Activated T-cell treated with anti-CD3 and anti-CD28 coated beads, Interleukin-2, amount 50 U/mL, for 4 hours (primary cell): ENCODE measurements at places on chromosomes 13 and 19. TPM values are rescaled to one million over a fixed set of nuclear protein-coding genes. Genes with fewer than 3 reads are reported as not detected.

GRCh38 chr13:48977286-48977625 lies 1.5 kb downstream of the FNDC3A start:
- DNase-seq, result no peak

GRCh38 chr13:109870696-109871370 lies 84.5 kb upstream of the IRS2 start:
- no peak for DNase-seq

ATXN8OS gene
- not detected for total RNA-seq

CATSPERD gene
- total RNA-seq, result not detected

DNA sequence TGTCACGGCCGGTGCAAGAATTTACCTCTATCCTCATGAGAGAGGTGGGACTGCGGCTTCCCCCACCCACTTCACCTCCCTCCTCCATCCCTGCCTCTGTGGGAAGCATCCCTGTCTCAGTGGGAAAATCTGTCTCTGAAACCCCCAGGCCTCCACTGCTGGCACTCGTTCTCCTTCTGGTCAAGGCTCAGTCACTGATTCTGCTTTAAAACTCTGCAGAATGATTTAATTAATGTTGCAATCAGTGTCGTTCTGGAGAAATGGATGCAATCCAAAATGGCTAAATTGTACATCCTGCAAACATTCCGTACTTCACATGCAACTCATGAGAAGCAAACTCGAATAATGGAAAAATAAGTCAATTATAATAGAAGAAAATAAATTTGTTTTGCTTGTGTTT lies 5.6 kb downstream of the RASL11A start:
- no peak for DNase-seq

ZNF443 gene
- 2.3 TPM for total RNA-seq

DNA sequence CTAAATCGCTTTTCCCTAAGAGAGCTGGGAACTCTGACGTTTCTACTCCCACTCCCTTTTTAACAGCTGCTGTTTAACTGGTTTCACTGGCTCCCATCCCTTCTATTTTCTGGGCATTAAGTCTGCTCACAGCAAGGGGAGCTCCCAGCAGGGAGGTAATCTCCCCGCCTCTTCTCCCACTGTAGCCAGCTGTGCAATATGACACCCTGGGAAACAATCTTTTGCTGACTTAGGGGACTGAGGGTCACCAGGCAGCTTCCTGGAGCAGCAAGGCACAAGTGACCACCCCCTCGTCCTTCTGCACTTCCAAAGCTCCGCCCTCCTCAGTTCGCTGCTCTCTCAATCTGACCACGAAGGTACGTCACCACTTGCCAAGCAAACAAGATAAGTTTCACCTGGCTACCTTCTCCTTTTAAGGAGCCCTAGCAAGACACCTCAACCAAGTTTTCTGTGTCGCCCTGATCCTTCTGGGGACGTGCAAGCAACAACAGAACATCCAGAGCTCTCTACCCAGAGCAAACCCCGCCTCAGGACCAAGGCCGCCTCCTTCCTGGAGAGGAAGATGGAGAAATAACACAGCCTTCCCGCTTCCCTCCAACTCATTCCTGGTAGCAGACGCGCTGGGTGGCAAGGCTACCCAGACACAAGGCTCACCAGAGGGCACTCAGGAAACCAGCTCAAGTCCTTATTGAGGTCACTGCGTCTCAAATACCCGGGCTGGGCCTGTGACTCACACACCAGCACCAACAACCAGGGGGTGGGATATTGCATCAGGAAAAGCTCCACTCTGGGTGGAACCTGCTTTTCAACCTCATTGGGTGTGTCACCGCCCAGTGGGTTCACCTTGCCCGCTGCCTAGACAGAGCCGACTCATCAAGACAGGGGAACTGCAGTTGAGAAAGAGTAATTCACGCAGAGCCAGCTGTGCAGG lies 92.4 kb downstream of the STK24 start:
- DNase-seq, result peak; percentile 69

DNA sequence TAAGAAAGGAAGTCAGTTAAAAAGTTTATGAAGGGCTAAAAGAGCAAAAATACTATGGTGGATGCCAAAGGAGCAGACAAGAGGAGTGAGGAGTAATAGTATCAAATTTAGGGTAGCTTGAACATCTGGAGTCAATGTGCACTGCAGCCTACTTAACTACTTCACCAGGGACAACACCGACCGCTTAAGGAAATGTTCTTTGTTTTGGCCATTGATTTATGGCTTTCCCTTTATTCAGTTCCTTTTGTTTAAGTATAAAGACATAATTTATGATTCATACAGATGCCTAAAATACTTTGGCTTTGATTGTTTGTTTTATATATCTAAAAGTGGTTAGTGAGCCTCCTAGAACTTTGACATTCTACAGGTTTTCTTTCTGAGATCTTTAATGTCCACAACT lies 276.3 kb upstream of the PRR20A start:
- no peak for DNase-seq

DNA sequence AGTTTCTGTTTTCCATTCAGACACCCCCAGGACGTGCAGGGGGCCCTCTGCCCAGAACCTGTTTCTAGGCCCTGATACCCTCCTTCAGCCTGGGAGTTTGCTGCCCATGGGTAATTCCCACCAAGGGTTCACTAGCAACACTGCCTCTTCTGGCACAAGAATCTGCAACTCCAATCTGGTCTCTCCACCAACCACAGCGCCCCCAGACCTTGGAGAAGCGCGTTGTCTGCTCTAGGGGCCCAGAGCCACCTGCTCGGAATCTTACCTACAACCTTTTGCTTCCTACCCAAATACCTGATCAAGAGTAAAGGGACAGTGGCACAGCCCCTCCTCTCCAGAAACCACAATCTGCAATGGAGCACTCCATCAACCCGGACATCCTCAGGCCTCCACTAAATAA lies 763 bp downstream of the ZNF180 start:
- no peak for DNase-seq

DNA sequence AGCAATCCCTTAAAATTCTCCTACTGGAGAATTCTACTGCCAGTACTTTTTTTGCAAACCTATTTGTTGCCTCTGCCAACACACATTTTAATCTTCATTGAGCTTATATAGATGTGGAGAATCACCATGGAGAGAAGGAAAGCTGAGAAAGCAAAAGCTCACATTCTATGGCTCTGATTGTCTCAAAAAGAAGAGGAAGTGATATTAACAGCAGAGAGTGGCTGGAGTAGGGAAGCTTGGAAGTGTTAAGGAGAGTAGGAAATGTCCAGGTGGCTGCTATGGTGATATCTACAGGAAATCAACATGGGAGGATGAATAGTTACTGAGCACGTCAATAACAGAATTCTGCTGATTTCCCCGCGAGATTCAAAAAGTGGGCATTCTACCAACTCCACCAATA lies 78.8 kb upstream of the TDRD3 start:
- no peak for DNase-seq

DNA sequence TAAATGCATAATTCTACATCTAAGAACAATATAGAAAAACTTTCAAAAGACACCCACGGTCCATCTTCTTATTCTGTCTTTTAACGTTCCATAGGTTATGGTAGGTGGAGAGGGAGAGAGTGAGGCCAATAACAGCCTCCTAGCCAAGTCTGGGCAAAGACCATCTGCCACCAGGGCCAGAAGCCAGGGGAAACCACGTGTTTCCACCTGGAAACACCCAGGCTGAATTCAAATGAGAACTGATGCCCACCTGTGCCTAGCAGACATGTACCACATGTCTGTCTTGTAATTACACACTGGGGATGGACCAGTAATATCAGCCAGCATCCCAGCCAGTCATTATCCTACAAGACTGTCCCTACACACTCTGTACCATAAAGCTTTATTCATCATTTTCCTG lies 1573.1 kb downstream of the EFNB2 start:
- DNase-seq, result no peak

DNA sequence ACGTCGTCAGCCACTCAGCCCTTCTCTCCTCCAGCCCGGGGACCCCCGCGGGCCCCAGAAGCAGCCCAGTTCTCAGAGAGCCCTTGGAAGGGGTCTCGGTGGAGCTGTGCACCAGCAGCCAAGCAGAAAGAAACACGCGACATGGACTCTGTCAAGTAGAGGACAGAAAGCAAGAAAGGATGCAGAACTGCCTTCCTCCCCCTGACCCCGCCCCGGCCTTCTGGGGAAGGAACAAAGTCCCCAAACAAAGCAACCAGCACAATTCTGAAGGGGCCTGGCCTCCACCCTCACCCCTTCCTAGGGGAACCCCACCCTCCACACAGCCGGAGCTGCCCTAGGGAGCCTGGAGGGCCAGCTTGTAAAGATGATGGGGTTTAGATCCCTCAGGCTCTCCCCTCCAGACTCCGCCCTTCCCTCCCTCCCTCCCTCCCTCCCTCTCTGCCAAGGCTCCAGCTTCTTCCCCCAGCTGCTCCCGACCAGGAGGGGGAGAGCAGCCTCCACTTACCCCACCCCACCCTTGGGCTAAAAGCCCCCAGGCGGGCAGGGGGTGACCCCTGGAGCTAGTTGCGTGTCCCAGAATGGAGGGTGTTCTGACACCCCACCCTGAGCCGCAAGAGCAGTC lies 7.8 kb downstream of the LYL1 start:
- DNase-seq, result no peak
